ENCODE measurements at places on chromosomes 2 and 18. TPM values are rescaled to one million over a fixed set of nuclear protein-coding genes. Genes with fewer than 3 reads are reported as not detected.

AQP12B gene
- 9.6 TPM for total RNA-seq

VIT gene
- 0.21 TPM for total RNA-seq

KCNG2 gene
- not detected for total RNA-seq

GRCh38 chr18:13973061-13973575, 57.8 kb upstream of the MC2R start:
- DNase-seq, result no peak

DNA sequence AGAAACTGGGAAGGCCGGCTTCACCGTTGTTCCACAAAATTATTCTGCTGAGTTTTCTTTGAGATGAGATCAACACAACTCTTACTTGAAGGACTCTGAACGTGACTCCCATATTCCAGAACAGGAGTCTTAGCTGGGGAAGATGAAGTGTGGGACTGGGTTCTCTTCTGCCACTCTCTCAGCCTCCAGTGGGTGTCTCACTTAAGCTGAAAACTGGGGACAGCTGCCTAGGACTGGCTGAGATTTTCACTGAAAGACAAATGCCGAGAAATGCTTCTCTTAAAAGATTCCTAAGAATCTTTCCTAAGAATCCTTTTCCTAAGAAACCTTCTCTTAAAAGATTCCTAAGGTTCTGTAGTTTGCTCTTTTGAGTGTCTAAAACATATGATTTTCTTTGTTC, 156.6 kb upstream of the LHCGR start:
- no peak for DNase-seq

DNA sequence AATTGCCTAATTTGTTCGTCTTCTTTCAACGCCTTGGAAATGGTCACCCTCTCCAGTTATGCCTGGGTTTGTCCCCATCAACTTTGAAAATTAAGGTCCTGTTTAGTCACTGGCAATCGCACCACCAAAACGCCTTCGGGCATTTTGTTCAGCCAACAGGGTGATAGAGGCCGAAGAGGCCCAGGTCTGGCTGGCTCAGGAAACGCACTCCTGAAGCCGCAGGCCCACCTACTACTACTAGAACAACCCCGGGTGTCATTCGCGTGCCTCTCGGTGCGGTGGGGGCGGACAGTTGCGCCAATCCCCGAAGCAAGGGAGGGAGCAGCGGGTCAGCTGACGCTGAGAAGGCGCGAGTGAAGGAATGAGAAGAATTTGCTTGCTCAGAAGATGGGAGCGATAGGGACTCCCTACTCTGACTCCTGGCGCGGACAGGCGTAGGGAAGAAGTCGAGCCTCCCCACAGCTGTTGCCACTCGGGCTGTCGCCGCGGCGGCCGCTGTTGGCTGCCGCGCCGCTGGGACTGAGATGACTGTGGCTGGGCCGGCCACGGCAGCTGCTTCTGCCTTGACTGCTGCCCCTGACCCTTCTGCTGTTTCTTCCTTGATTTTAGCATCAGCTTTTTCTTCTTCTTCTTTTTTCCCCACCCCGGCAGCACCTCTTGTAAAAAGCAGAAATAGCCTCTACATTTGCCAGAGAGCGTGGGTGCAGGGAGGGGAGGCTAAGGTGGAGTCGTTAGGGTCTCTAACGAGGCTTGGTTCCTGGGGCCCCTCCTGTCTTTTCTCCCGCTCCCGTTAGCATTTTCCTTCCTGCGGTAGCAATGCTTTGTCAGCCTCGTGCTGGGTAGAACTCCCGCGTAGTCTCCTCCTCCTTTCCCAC, 387.6 kb downstream of the FIGN start:
- DNase-seq, result peak; percentile 46

- DNase-seq, result peak; percentile 88
These were observed 14.5 kb upstream of the FOSL2 start for GRCh38 chr2:28377984-28378678.

Data from colonic mucosa (tissue), 4 donors.